ENCODE measurements at places on chromosomes 3 and 15.
A peak's percentile ranks its signal among the peaks of the same experiment; 100 is the strongest.

DNA sequence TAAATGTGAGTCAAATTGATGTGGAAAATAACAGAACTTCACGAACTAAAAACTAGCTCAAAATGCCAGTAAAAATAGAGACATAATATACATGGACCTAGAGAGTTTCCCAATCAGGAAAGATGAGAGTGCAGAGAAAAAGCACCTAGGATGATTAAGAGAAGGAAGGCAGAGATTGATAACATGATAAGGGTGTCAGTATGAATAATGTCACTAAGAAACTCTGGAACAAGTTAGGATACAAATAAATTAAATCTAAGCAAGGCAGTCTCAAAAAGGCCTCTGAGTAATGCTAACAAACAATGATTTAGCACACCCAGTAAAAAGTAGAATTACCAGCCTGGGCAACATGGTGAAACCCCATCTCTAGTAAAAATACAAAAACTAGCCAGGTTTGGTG lies 304.7 kb upstream of the DPPA4 start:
- DNase-seq: no peak

DNA sequence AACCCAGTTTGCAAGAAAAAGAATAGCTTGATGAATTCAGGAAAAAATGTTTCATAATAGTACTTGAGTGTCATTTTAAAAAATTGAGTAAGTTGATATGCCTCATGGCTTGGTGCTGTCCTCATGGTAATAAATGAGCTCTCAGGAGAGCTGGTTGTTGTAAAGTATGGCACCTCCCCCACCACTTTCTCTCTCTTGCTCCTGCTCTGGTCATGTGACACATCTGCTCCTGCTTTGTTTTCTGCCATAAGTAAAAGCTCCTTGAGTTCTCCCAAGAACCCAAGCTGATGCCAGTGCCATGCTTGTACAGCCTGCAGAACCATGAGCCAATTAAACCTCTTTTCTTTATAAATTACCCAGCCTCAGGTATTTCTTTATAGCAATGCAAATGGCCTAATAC lies 108.8 kb upstream of the CRBN start:
- DNase-seq: no peak

DNA sequence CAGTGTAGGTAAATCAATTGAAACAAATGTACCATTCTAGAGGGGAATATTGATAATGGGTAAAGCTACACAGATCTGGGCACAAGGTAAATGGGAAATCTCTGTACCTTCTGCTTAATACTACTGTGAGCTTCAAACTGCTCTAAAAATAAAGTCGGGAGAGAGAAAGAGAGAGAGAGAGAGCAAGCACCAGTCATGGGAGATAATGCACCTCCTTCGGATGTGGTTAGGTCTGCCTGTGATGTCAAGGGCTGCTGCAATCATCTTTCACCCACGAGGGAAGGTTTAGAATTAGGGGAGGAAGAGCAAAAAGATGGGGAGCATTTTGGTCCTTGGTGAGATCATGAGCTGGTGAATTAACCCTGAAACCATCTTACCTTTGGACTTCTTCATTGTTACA lies 219.1 kb downstream of the ZNF385D start:
- DNase-seq: no peak

DNA sequence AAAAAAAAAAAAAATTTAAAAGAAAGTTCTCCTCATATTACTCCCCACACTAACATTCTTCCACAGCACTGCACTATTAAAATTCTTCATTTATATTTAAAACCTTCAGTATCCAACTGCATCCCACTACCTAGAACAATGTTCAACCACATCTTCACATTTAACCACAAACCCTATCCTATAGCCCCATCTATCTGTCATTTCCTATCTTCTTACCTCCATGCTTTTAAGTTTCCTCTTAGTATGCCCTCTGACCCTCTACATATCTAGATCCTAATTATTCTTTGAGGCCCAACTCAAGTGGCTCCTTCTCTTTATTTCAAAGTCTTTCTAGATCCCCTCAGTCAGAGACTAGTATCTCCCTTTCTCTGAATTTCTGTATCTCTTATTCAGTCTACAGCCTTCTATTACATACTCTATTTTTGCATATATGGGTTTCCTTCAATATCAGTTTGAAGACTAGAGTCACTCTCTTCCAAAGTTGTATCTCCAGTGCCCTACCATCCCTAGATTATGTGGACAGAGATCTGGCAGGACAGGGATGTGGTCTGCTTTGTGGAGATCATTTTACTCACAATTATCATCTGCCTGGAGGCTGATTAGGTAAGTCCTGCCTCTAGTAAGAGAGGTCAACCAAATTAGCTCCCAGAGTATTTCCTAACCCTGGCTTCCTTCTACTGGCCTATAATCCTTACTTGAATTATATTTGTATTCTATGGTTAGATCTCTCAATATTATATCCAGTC lies 1.4 kb downstream of the CIAO2A start:
- no peak for DNase-seq

- no peak for DNase-seq
Measured at GRCh38 chr3:176526942-176527341, 670.3 kb downstream of the TBL1XR1 start.

DNA sequence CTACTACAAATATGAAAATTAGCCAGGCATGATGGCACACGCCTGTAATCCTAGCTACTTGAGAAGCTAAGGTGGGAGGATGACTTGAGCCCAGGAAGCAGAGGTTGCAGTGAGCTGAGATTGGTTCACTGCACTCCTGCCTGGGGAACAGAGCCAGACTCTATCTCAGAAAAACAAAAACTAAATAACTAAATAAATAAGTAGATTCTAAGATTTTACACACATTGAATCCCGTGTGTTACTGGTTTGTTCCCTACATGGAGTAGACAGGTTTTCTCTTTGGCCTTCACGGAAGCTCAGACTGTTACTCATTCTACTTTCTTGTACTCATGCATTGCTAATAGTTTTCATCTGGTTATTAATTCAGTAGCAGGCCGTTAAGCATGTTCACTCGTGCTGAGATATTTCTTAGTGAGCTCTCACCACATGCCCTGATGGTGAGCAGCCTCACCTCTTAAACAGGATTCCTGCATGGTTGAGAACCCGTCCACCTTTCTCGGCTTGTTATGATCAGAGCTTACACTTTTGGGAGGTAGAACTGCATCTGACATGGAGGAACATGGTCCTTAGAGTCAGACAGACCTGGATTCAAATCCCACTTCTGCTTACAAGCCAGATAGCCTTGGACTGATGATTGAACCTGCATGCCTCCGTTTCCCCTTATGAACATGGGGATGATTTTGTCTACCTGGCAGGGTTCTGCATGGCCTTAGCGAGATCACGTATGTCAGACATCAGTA lies 49.1 kb downstream of the CMTM7 start:
- no peak for DNase-seq

DNA sequence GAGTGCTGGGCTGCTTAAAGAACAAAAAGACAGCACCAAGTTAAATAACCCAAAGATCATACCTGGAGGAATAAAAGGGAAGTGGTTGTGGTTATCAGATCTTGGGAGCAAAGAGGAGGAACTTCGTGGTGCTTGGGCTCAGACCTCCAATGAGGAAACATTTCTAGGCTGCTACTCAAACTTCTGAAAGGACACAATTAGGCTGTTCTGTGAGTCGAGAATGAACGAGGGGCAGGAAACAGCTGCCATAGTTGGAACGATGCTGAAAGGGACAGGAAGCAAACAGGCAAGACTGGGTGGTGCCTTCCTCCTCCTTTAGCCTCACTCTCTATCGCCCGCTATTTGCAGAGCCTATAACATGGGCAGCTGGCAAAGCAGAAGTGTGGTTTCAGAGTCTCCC lies 276.3 kb upstream of the ARRDC4 start:
- no peak for DNase-seq

GRCh38 chr15:31070867-31071266 lies 30.7 kb downstream of the TRPM1 start:
- DNase-seq: no peak

DNA sequence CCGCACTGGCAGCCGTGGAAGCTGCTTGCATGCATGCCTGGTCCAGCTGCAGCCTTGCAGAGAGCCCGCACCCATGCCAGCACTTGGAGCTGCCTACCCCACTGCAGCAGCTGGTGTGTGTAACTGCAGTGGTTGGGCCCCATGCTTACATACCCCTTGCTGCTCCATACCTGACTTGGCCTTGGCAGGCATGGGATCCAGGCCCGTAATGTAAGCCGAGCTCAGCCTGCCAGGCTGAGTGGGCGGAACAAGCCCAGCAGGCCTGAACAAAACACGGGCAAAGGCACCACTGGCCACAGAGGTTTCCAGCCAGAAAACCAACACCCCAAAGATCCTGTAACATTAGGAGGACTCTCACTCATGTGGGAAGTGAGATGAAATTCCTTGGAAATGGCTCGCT lies 48.3 kb downstream of the SLC6A20 start:
- DNase-seq: no peak

DNA sequence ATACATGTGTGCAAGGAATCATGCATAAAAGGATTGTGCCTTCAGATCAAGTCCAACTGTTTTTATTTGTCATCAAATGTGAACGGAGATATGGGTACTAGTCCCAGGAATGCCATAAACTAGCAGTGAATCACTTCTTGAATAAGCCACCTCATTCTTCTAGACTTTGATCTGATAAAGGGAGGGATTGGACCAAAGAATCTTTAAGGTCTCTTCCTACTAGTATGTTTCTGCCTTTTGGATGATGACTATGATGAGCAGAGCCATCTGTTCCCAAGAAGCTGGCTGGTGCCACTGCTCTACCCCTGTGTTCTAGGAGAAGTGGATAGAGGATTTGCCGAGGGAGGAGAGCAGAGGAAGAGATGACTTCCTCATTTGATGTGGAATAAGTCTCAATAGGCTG lies 28.8 kb upstream of the UACA start:
- peak; percentile 47 for DNase-seq

- DNase-seq: no peak
Measured at GRCh38 chr15:79094611-79095021, 4.0 kb upstream of the RASGRF1 start.

DNA sequence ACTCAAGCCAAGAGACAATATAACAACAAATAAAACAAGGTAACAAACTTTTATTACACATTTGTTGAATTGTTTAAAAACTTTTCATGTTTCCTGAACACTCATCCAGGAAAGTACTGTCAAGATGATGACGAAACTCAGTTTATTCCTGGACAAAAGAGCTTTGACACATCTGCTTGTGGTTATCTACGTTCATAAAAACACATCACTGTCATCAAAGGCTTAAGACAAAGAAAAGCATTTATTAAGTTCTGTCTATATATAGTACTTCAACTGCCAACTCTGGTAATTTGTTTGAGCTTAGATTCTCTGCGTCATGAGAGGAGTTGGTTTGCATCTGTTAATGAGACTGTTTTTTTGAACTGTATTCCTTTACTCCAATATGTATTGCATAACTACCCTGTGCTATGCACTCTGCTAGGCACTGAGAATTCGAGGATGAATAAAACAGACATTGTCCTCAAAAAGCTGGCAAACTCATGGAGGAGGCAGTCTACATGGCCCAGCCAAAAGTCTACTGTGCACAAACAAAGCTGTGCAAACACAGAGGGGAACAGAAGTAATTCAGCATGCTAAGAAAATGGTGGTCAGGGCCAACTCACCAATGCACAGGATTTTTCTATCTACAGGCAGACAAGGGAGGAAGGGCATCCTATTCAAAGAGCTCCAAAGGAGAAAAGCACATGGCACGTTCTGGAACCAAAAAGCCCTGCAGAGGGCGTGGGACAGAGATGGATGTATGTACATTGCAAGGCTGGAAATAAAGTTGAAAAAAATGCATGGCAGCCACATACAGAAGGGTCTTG lies 21.5 kb downstream of the PLD1 start:
- no peak for DNase-seq

DNA sequence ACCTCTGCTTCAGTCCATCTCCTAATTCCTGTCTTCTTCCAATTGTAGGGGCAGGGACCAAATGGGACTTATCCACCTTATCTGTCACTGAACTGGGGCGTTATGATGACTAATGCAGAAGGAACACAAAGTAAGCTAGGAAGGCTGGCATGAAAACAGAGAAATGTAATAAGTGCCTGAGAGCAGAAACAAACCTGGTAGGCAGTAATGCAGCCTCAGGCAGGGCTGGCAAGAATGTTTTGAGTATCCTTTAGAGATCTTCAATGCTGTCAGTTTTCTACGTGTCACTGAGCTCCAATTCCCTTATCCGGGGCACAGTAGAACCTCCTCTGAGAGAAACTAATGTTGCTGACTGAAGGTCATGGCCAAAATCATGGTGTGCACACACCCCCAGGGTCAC lies 246.2 kb upstream of the TBL1XR1 start:
- DNase-seq: peak; percentile 19

GRCh38 chr3:176850498-176850897 lies 346.8 kb downstream of the TBL1XR1 start:
- DNase-seq: no peak

DNA sequence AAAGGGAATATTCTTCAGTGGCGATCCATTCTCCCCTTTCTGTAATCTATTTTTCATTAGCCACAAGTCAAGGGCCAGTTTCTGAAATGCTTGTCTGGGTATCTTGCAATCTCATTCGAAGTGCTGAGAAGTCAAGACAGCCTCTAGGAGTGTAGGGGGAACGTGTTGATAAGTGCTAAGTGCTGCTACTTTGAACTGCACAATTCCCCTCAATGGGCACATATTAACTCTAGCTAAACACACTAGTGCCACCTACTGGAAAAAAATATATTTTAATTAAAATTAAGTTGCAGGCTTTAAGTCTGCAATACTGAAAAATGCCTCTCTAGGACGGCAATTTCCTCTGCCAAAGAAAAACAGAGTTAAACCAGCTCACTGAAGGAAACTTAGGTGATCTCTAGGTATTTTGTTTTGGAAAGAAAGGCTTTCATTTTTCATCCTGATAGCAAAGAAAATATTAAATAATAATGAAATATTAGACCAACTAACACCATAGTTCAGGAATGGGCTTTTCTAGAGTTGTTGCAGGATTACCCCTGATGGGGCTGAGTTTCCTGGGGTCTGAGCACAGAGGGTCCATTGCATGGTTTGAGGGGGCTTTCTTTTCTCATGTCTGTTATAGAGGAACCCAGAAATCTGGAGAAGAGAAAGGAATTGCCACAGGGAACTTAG lies 181.9 kb upstream of the KBTBD8 start:
- peak; percentile 42 for DNase-seq

GRCh38 chr3:169772305-169772896 lies 795 bp upstream of the MYNN start:
- DNase-seq: peak; percentile 75

GRCh38 chr15:68834346-68834745 lies 13.7 kb upstream of the ANP32A start:
- no peak for DNase-seq

- DNase-seq: no peak
Measured at GRCh38 chr15:67903708-67904107, 63.9 kb upstream of the RNU6-1 start.

DNA sequence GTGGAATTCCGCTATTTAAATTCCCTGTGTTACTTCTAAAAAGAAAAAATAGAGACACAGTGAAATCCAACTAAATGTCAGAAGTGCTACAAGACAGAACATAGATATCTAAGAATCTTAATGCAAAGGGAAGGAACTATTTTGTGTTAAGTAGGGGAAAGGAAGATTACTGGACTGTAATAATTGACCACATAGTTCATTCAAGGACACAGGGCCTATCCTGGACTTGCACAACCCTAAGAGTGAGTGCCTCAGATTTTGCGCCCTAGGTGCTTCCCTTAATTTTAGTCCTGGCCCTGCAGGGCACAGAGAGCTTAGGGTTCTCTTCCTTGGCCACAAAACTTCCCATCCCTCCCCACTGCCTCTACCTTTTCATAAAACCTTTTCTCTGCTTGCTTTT lies 3.5 kb upstream of the IL20RB start:
- DNase-seq: no peak

GRCh38 chr15:72735111-72735510 lies 48.4 kb downstream of the ADPGK start:
- DNase-seq: no peak

- DNase-seq: no peak
Measured at GRCh38 chr3:23696842-23697241, 108.9 kb upstream of the UBE2E1 start.

GRCh38 chr3:43736558-43737440 lies 46.1 kb downstream of the ABHD5 start:
- DNase-seq: no peak

Measured in HCT116 (cell line).